Naive thymus-derived CD8-positive, alpha-beta T cell (primary cell): ENCODE measurements at places on chromosomes 5 and 9. TPM values are rescaled to one million over a fixed set of nuclear protein-coding genes. Genes with fewer than 3 reads are reported as not detected.

Gene TRUB2
- 20.7 TPM for total RNA-seq

Gene SHISAL2B
- not detected for total RNA-seq

Gene G3BP1
- total RNA-seq, result 179 TPM

Gene EPB41L4A
- total RNA-seq, result 0.30 TPM

Gene POLR1E
- 38.2 TPM for total RNA-seq

Gene DBH
- not detected for total RNA-seq

Gene FOXD4L3
- total RNA-seq, result 0.29 TPM

Gene CCDC127
- total RNA-seq, result 10.1 TPM

Gene FAM78A
- total RNA-seq, result 80.9 TPM

Gene CDO1
- not detected for total RNA-seq

Gene ENG
- total RNA-seq, result 9.4 TPM

Gene PRRX2
- total RNA-seq, result not detected

Gene IL13
- 0.31 TPM for total RNA-seq

Gene SLCO6A1
- total RNA-seq, result not detected

Gene PCDHGA1
- 0.38 TPM for total RNA-seq
